ENCODE measurements at places on chromosomes 3 and 15. TPM values are rescaled to one million over a fixed set of nuclear protein-coding genes. Genes with fewer than 3 reads are reported as not detected.

DNA sequence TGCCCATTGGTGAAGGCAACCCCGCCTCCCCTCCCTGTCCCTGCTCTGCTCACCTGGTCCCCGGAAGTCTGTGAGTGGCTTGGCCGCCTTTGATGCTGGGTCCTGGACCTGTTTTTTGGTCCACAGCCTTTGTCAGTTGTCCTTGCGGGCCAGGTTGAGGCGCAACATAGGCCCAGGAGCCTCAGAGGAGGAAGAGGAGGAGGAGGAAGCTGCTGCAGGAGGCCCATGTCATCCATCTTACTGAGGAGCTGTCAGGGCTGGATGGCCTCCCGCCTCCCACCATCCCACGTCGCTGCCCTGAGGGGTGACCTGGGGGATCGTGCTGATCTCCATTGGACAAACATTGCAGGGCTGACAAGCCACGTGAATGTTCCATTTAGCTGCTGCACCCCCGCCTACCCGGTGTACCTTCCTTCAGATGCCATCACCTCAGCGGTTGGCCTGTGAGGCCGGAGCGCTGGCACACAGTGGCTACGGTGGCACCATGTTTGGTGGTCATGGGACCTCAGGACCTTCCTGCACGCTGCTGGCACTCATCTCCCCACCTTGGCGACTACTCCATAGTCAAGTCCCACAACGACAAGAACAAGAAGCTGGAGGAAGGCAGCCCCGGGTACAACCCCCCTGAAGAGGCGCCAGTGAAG, 106.3 kb downstream of the SMAD6 start:
- DNase-seq = no peak

- DNase-seq = no peak
Measured at GRCh38 chr15:68582864-68583263, 4.1 kb downstream of the CORO2B start.

GRCh38 chr3:170205302-170205701, 16.9 kb upstream of the PRKCI start:
- no peak for DNase-seq

DNA sequence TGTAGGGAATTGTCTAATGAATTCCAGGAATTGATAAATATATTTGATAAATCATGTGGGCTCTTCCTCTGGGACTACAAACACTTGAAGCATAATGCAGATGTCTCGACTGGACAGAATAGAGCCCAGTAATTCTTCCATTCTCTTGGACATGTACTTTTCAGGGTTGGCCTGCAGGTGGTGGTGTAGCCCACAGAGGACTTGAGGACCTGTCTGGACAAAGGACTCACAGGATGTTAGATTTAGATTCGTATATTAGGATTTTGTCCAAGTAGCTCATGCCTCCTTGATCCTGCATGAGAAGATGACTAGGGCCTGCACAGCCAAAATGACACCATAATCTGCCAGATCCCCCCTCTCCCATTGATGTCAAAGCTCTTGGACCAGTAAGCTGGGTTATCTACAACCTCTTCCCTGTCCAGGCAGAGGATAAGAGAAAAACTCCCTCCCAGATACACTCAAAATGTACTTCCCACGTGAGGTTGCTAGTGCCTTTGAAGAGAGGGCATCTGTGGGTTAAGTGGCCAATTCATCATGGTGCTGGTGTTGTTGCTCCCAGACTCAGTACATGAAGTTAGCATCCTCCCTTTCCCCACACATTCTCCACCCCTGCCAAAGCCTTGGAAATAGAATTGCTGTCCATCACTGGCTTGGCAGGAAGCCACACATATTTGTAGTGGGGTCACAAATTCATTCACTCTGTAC, 88.6 kb upstream of the ZNF280D start:
- peak; percentile 52 for DNase-seq

DNA sequence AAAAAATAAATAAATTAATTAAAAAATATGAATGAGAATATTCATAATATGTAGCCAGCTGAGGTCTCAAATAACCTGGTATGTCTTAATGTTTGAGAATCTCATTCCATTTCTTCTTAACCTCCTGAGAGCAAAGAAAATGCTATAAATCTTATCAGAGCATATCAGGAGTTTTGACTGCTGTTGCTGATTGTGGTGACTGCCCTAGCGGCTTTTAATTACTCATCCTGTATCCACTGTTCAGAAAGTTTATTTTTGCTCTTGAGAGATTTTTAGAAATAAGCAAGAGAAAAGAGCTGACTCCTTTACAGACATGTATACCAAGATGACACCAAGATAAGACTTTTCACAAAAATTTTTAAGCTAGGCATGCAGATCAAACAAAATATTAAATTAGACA, 454.8 kb upstream of the CBLB start:
- no peak for DNase-seq

DNA sequence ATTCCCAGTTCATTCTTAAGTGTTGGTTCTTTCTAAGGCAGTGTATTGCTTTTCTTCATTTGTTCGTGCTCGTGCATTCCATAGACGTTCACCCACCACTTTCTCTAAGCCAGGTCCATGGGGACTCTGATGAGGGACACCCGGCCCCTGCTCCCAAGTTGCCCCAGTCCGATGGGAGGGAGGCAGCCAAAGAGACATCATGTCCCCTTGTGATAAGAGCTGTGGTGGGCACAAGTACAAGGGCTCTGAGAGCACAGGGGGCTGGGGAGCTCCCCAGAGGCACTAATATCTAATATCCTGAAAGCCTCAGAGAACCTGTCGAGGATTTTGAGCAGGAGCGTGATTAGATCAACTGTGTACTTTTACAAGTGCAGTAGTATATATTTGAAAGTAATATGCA, 6.3 kb downstream of the SPSB4 start:
- DNase-seq = no peak

DNA sequence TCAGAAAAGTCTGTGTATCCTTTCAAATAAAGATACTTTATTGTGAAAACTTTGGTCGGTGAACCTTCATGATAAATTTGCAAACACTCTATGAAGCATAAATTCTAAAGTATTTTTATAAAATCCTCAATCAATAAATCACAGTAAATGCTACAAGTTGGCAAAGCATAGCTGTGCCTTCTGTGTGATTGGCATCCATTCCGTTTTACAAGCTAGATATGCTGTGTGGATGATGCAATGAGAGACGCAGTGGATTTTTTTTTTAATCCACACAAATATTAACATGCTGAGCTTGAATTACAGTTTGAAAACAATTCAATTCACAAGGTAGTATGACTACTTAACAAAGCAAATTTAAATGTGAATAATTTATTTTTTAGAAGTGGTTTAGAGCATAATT, 937.2 kb downstream of the ZPLD1 start:
- no peak for DNase-seq

DNA sequence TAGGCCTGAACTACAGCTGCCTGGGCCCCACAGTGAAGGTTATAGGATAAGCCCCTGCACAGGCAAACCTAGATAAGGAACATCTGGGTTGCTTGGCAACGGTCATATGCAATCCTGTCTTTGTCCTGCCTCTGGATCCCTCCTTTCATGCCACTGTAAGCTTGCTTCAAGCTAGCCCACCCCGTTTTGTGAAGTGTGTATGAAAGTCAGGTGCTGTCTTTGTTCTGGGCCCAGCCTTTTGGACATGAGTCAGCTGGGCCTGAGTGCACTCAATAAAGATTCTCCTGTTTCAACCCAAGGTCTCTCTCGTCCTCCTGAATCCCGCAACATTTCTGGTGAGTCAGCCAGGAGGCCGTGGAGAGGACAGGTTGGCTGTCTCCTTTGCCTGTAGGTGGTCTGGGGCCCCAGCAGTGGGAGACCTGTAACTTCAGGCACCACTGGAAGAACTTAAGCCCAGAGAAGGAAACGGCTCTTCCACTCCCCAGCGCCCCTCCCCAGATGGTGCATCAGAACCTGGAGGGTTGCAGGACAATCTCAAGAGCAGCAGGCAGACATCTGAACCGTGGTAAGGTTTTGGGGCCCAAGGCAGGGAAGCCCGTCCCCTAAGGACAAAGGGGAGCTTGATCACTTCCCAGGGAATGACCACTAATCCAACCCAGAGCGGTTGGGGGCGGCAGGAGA, 8.3 kb upstream of the SLC9C1 start:
- DNase-seq = no peak

- DNase-seq = peak; percentile 57
Measured at GRCh38 chr3:172530101-172530561, 6.9 kb upstream of the TNFSF10 start.

Gene GOLGA8J
- 1.1 TPM for total RNA-seq

GRCh38 chr15:43105778-43106485, at the start of gene UBR1:
UBR1 (minus strand) TSS chr15:43106038; CDS start chr15:43106022, 16 bp downstream.
- DNase-seq = peak; percentile 97

DNA sequence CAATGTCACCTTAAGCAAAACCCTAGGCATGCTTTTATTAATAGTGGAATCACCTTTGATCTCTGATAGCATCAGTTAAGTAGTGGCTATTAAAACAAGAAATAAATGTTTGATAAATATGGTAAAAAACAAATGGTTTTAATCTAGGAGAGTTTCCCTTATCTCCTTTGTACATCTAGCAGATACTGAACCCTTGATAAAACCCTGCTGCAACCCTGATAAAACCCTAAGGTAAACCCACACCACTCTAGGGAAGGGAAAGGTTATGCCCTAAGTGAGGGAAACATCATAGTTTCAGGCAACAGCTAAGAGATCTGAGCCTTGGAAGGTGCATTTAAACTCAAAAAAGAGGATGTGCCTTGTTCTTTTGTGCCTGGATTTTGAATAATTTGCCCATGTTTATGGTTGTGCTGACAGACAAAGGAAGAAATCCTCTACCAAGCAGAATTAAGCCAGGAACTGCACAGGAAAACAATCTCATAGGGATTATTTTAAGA, 309.7 kb downstream of the FGF12 start:
- DNase-seq = no peak

Gene ITIH1
- total RNA-seq = not detected

Gene MYL3
- not detected for total RNA-seq

Gene DPPA2
- total RNA-seq = not detected

DNA sequence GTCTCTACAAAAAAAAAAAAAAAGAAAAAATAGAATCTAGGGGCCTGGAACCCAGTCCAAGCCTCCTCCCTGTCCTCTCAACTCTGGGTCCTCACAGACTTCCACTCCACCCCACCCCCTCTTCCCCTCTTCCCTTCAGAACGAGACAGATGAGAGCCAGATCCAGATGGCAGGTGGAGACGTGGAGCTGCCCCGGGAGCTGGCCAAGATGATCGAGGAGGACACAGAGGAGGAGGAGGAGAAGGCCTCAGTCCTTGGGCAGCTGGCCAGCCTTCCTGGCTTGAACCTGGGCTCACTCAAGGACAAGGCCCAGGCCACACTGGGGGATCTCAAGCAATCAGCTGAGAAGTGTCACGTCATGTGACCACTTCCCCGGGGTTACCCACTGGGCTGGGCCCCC, 3.6 kb downstream of the CPLX3 start:
- DNase-seq = no peak

DNA sequence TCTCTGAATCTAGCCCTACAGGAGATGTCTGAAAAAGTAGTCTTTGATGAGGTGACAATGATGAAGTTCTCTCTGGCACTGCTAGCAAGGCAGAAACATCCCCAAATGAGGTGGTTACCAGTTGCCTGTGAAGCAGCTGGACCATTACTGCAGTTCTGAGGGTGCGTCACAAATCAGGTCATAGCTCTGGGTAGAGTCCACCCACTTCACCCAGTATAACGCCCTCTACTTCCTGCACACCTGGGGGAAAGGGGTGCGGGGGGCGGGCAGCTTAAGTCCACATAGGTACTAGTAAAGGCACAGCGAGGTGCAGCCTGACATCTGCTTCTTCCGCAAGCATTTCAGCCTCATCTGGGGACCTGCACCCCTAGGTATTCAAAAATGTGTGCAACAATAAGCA, 13.4 kb upstream of the SATB1 start:
- peak; percentile 78 for DNase-seq

Gene GOLGA8O
- 6.3 TPM for total RNA-seq

- DNase-seq = no peak
Measured at GRCh38 chr3:152096280-152096906, 172.3 kb upstream of the MBNL1 start.

Data from activated CD8-positive, alpha-beta memory T cell treated with anti-CD3 and anti-CD28 coated beads, Interleukin-2, amount 10 ng/mL, durations not matched to agents 7 days and 5 days (primary cell).